ENCODE measurements at places on chromosomes 1 and 21.

DNA sequence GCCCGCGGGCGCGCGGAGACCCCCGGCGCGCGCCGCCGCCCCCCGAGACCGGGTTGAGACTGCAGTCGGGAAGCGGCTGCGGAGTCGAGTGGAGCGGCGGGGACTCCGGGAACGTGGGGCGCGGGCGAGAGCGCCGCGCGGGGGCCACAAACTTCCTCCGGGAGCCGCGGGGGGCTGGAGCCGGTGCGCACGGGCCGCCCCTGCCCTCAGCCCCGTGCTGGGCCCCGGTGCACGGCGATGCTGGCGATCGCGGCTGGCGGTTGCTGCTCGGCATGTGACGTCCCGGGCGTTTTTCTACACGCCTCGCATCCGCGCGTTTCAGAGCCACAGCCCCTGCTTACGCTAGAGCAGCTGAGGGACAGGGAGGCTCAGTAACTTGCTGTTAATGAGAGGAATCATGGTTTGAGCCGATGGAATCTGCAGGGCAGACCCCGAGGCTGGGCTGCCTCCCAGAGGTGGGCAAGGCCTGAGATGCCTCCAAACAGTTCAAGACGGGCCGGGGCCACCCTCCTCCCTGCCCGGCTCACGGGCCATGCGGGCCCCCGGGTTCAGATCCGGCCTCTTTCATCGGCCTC is 520 bp downstream of the TMEM201 start:
- DNase-seq: peak; percentile 72

GRCh38 chr21:33028773-33029384 is 3.1 kb downstream of the OLIG2 start:
- DNase-seq: no peak

GRCh38 chr1:206892351-206892984 is 4.8 kb upstream of the IL24 start:
- peak; percentile 2 for DNase-seq

- DNase-seq: no peak
These were observed 13.6 kb upstream of the GPX7 start for GRCh38 chr1:52588535-52588934.

GRCh38 chr1:109231066-109231465 is 17.3 kb downstream of the SARS1 start:
- no peak for DNase-seq

GRCh38 chr21:35323947-35324346 is 274.8 kb upstream of the RUNX1 start:
- DNase-seq: no peak

DNA sequence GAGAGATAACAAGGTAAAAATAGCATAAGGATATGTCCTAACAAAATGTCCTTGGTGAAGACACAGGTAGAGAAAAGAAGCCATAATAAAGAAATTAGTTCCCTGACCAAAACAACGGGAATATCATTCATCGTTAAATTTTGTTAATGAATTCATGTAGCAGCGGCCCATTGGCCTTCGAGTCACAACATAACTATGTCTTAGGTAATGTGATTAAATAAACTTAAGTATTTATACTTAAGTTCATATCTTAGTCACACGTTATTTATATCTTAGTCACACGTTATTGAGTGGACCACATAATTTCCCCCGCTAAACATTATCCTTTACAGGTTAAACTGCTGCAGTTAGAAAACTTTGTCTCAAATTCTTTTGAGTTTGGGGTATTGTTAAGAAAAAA is 1.2 kb downstream of the NEXN start:
- no peak for DNase-seq

DNA sequence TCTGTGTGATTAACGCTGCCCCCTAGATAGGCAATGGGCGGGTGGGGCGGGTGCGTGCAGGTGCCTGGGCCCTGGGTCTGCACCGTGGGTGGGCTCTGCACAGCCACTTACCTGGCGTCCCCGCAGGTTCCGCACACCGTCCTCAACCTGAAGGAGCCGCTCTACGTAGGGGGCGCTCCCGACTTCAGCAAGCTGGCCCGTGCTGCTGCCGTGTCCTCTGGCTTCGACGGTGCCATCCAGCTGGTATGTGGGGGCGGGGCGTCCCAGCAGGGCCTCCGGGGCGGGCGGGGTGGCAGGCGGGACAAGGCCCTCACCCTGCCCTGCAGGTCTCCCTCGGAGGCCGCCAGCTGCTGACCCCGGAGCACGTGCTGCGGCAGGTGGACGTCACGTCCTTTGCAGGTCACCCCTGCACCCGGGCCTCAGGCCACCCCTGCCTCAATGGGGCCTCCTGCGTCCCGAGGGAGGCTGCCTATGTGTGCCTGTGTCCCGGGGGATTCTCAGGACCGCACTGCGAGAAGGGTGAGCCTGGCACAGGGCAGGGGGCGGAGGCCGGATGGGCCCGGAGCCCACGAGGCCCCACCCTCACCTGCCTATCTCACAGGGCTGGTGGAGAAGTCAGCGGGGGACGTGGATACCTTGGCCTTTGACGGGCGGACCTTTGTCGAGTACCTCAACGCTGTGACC is 22.8 kb downstream of the RNF223 start:
- DNase-seq: no peak

DNA sequence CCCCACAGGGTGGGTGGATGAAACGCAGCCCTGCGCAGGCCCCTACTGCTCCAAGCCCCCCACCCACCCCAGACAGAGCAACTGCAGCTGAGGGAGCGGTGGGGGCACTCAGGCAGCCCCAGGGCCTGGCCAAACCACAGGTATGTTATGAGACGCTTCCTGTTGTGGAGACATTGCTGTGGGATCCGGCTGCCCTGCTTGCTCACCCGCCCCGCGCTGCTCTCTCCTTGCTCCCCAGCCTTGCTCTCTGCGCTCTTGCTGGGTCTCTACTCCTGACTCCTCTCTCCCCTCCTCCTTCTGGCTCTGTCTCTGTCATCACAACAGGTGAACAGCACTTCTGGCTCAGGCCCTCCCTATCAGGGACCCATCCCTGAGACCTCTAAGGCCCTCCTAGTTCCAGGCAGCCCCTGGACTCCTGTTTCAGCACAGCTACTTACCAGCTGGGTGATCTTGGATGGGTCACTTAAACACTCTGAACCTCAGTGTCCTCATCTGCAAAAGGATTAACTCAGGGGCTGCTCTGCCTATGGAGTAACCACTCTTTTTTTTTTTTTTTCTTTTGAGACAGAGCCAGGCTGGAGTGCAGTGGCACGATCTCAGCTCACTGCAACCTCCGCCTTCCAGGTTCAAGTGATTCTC is 15.9 kb downstream of the COL8A2 start:
- peak; percentile 94 for DNase-seq
